Renal pelvis (tissue), 12 donors: ENCODE measurements at places on chromosomes 4 and X. TPM values are rescaled to one million over a fixed set of nuclear protein-coding genes. Genes with fewer than 3 reads are reported as not detected.

DNA sequence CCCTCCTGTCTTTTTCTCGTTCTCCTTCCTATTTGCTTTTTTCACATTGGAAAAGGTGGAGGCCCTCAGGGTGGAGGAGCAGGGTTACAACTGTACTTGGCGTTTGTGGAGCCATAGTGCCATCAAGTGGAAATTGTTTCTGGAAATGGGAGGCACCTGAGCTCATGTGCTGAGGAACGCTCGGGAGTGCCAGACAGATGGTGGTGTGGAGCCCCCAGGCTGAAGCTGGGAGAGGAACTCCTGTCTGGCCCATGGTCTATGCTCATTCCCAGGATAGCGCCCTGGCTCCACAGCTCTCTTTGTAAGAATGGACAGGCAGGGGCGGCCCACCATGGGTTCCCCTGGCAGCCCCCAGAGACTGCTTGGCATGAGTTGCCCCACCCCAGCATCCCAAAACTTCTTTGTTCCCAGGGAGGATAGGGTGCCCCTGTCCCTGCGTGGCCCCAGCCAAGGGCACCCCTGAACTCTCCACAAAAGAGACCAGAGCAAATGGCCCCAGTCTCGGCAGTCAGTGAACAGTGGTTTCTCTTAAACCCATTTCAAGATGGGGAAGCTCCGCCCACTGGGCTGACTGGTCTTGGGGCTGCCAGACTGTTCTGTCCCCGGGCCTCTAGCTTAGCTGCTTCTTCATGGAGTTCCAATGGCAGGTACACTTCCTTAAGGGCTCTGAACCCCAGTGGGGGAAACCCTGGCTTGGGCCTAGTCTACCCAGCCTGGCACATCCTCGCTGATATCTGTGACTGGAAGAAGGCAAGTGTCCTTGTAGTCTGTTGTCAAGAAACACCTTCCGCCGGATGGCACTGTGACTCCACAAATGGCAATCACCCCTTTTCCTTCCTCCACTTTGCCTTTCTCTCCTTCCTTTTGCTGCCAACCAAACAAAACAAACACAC is 70.1 kb downstream of the NBDY start:
- DNase-seq: peak; percentile 89

- no peak for DNase-seq
These were observed 202.8 kb upstream of the GRID2 start for GRCh38 chr4:92100975-92101374.

- no peak for DNase-seq
These were observed 400.7 kb downstream of the ZNF674 start for GRCh38 chrX:46144566-46144965.

GRID2 gene
- polyA plus RNA-seq: 2.2 TPM

INPP4B gene
- 9.4 TPM for polyA plus RNA-seq

SLC25A5 gene
- 349 TPM for polyA plus RNA-seq
